ENCODE measurements at places on chromosomes 11 and 22.

GRCh38 chr11:36385121-36385970 lies 89.3 kb downstream of the PRR5L start:
- no peak for DNase-seq

GRCh38 chr11:47440054-47440476 lies 8.9 kb downstream of the RAPSN start:
- DNase-seq, result no peak

DNA sequence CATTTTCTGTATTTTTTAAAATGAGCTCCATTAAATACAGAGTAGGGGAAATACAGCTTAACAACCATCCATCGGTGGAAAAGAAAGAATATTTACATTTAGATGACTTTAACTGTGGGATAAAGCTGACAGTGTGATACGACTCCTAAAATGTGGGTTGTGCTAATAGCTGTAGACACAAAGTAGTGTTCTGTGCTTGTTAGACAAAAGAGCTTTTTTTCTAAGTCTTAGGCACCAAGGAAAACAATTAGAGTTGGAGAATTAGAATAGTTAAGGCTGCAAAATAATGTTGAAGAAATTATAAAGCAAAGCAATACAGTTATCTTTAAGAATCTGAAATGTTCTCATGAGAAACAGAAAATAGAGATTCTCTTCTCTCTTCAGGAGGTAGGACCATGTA lies 307.7 kb upstream of the KIRREL3 start:
- DNase-seq, result no peak

GRCh38 chr22:19806213-19807160 lies 45.9 kb downstream of the TBX1 start:
- DNase-seq, result peak; percentile 27

- no peak for DNase-seq
Observed at GRCh38 chr11:119599864-119600541, 129.0 kb downstream of the NECTIN1 start.

GRCh38 chr11:30617762-30618161 lies 31.6 kb upstream of the MPPED2 start:
- no peak for DNase-seq
